ENCODE measurements at places on chromosomes 5 and 9.
A peak's percentile ranks its signal among the peaks of the same experiment; 100 is the strongest.

DNA sequence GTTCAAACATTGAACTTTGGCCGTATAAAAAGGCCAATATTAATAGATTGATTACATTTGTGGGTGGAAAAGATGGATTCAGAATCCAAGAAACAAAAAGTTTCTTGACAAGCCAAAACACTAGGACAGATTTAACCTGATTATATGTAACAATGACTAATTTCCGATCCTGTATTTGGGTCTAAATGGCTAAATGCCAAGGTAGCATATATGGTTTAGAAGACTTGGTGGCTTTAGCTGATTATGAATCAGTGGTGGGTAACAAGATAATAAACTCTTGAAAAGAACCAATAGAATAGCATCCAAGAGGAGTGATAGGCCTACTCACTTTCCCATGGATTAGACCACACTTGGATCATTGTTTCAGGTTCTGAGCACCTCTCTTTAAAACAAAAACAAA is 21.8 kb upstream of the ANP32B start:
- no peak for DNase-seq

GRCh38 chr9:15248081-15248480 is 58.9 kb downstream of the TTC39B start:
- DNase-seq, result no peak

- no peak for DNase-seq
These were observed 228.1 kb upstream of the CYLC2 start for GRCh38 chr9:102767076-102767475.

DNA sequence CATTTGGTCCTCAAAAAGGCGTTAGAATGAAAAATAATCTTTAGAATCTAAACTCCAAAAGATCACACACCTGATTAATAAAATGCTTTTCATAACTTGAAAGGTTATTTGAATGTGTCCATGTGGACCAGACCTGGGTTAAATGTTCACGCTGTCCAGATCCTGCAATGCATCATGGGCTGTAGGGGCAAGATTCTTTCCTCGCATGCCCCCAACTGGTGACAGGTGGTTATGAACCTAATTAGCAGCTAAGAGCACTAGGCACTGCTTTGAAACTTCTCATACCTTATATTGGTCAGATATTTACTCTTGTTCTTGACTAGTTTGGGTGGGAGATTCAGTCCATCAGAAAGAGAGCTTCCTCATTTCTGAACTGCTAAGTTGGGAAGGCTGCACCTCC is 19.3 kb upstream of the PIP5K1B start:
- DNase-seq, result no peak

GRCh38 chr9:69937360-69937759 is 106.3 kb upstream of the MAMDC2 start:
- no peak for DNase-seq

- no peak for DNase-seq
These were observed 144.6 kb downstream of the DOCK2 start for GRCh38 chr5:169781420-169782345.

- no peak for DNase-seq
These were observed 597.3 kb upstream of the SGCD start for GRCh38 chr5:155729684-155730059.

- no peak for DNase-seq
These were observed 393.0 kb downstream of the TMEM167A start for GRCh38 chr5:82684165-82684564.

GRCh38 chr5:134327327-134327726 is 39.6 kb downstream of the CDKL3 start:
- no peak for DNase-seq

- no peak for DNase-seq
These were observed 419.7 kb downstream of the CHSY3 start for GRCh38 chr5:130323804-130324454.

- DNase-seq, result no peak
These were observed 76.1 kb upstream of the CXCL14 start for GRCh38 chr5:135654761-135655467.

GRCh38 chr5:9905661-9906060 is 275.5 kb upstream of the TAS2R1 start:
- DNase-seq, result peak; percentile 32

DNA sequence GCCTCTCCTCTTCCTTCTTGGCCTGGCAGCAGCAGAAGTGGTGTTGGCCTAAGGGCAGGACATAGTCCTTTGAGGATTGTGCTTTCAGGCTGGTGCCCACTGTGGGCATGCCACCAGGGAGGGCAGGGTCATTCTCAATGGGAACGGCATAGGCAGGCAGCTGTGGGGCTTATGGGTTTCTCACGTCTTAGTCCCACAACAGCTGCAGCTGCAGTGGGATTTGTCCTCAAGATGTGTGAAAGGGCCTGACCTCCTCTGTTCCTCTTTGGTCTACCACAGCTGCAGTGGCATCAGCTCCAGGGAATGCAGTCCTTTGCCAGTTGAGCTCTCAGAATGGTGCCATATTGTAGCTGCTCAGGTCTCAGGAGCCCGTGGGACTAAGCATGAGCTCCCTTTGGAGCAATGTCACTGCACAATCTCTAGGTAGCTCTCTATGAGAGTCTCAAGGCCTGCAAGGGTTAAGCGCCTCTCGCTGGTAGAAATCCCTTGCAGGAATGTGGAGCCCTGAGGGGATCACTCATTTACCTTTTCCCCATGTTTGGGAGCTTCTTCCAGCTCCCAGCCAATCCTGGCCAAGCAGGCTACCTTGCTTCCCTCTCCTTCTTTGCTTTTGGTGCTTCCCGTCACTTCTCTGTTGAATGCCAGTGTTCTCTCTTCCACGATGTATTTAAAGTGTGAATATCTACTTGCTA is 104.8 kb downstream of the GNA14 start:
- no peak for DNase-seq

Data from retinal pigment epithelial cell (primary cell).